CD8-positive, alpha-beta memory T cell (primary cell): ENCODE measurements at places on chromosomes 11 and 22. TPM values are rescaled to one million over a fixed set of nuclear protein-coding genes. Genes with fewer than 3 reads are reported as not detected.

The SIDT2 gene
- total RNA-seq: 14.9 TPM

The THY1 gene
- 0.74 TPM for total RNA-seq

The UBQLN3 gene
- not detected for total RNA-seq

The ACER3 gene
- total RNA-seq: 16.1 TPM

The PDGFB gene
- 2.3 TPM for total RNA-seq

The LRRC74B gene
- total RNA-seq: not detected

The DMC1 gene
- 10.9 TPM for total RNA-seq

The NLRX1 gene
- total RNA-seq: 16.7 TPM

The ABCC8 gene
- total RNA-seq: not detected

The SLC25A1 gene
- 44.7 TPM for total RNA-seq

The DNAJB7 gene
- not detected for total RNA-seq

The CFAP68 gene
- 44.3 TPM for total RNA-seq

The P4HA3 gene
- not detected for total RNA-seq

The THAP12 gene
- 73.4 TPM for total RNA-seq

The APOBEC3H gene
- 11.0 TPM for total RNA-seq

The ANGPTL5 gene
- total RNA-seq: not detected

- no peak for DNase-seq
Measured at GRCh38 chr11:23502826-23503225, 642.6 kb upstream of the CCDC179 start.

DNA sequence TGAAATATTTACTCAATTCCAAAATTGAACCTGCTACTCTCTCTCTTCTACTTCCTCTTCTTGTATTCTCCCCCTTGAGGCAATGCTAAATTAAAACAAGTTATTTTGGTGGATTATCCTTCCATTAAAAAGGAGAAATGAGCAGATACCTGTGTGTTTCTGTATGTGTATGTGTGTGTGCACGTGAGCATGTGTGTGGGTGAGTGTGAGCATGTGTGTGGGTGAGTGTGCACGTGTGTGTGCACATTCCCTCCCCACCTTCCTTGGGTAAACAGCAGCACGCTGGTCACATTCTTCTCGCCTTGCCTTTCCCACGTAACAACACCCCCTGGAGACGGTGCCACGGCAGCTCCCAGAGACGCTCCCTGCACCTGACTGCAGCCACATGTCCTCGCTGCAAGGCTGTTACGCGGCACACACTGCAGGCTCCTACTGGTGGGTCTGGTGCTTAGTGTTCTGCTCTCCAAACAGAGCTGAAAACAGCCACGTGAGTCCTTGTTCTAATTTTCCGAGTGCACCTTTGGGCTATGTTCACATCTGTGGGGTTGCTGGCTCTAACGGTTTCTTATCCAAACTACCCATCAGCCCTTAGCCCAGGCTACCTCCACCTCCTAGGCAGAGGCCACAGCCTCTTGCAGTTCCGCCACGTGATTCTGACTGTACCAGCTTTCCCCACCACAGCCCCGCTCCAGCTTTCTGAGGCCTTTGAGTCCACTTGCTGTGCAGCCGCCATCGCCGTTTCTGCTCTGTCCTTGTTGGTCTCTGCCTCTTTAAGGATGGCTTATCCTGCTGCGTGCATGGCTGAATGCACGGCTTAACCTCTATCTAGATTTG, 123.4 kb downstream of the CTTN start:
- no peak for DNase-seq

DNA sequence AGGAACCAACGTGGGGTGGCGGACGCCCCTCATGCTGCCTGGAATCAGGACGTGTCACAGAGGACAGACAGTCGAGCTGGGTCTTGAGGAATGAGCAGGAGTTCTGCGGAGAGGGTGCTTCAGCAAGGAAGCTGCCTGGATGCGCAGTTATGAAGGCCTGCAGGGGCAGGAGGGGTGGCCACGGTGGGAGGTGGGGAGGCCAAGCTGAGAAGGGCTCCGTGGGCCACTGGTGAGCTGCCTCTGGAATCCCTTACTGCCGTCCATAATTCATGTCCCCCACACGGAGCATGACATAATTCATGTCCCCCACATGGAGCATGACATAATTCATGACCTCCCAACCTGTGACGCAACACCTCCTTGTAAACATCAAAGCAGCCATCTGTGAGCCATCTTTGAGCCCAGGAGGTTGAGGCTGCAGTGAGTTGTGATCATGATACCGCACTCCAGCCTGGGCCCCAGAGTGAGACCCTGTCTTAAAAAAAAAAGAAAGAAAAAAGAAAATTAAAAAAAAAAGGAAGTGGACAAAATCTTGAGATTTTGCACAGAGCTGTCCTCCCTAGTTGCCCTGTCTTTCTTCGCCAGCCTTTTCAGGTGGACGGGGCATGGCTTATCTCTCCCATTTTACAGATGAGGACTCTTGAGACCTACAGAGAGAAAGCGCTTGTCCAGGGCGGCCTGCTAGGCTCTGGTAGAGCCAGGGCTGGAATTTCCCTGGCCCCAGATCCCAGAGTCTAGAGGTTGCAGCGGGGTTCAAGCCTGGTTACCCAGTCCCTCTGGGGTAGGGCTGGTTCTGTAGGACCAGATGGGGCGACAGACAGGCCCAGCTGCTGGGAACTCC, 24.3 kb upstream of the PICK1 start:
- no peak for DNase-seq

GRCh38 chr11:92685049-92685448, 284.4 kb upstream of the MTNR1B start:
- DNase-seq: no peak

- DNase-seq: no peak
Measured at GRCh38 chr11:58928107-58928499, 11.2 kb upstream of the GLYATL1 start.

- DNase-seq: no peak
Measured at GRCh38 chr11:34212566-34212965, 107.1 kb downstream of the NAT10 start.

- DNase-seq: peak; percentile 14
Measured at GRCh38 chr22:31556627-31557203, 60.4 kb downstream of the SFI1 start.

GRCh38 chr22:47659467-47660223, 897.2 kb downstream of the TBC1D22A start:
- no peak for DNase-seq

DNA sequence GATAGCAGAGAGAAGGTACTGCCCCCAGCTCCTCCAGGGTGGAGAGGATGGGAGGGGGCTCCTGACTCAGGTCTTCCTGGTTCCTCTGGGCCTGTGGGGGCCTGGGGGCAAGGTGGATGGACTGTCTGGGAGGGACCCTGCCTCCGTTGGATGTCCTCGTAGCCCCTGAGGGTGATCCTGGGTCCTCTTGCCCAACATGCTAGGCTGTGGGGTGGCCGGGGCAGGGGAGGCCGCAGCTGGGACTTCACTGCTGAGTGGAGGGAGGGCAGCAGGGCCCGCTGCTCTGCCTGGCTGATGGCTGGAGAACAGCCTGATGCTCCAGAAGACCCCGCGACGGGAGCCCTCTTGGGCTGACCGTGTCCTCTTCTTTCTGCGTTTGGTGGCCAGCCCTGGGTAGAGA, 13.4 kb downstream of the FRMD8 start:
- no peak for DNase-seq

- DNase-seq: no peak
Measured at GRCh38 chr11:20050551-20051333, 109.5 kb downstream of the DBX1 start.

DNA sequence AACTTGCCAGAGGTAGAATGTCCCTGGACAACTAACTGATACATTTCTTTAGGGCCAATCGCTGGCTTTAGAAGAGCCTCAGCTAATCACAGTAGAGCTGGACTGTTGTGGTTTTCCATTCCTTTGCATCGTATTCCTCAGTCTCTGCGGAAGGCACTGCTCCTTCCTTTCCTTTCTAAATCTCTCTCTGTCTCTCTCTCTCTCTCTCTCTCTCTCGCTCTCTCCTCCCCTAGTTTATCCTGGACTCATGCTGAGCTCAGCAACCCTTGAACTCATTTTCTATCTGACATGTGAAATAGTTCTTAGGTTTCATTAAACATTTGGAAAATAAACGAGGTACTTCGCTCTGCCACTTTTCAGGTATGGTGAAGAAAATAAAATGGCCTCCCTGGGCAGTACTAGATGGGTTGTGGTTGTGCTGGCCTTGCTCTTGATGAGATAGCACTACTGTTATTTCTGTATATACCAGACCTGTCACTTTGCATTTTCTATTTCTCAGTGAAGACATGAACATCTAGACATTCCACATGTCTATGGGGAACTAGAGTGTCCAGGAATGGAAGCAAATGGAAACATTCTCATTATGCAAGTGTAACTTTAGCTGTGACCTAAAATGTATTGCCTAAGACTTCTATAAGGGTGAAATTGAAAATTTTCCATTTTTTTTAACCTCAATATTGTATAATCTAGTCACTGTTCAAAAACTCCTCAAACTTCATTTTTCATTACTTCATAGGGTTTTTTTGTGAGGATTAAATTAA, 12.0 kb upstream of the SESN3 start:
- no peak for DNase-seq

GRCh38 chr11:59158206-59159068, 13.5 kb upstream of the DTX4 start:
- DNase-seq: peak; percentile 74

- no peak for DNase-seq
Measured at GRCh38 chr22:33920197-33920540, at the start of gene LARGE1. Gene LARGE1 (minus strand): TSS chr22:33920476.

- DNase-seq: no peak
Measured at GRCh38 chr22:21659864-21660525, 5.8 kb upstream of the PPIL2 start.

DNA sequence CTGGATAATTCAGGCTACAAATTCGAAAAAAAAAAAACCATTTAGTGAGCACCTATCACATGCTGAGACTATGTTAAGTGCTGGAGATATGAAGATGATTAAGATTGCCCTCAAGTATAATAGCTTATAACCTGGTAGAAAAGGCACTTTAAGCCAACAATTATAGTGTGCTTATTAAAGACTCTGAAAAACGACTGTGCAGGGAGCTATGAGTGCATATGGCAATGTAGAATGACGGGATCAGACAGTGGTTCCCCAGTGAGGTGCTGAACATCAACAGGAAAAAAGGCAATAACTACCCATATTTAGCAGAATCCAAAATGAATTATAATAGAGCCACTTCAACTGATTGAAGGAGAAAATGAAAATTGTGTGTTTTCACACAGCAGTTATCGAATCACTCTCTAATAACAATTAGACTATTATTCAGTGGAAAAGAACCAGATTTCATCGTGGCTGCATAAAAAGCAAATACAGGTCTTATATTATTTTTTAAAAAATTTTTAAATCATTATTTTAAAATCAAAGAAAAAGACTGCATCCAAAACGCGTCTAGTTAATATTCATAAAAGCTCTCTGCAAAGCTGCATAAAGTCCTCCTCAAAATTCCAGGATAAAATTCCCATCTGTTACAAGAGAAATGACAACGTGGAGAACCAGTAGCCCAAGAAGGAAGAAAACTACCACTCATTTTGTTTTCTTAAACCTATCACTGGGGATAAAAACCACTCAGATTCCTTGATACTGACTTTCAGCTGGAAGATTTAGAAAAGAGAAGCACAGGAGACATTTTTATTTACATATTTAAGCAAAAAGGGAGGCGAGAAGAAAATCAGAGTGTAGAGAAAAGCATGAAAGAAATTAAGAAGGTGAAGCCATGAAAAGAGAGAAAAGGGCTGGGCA, 1.1 kb downstream of the MTMR2 start:
- no peak for DNase-seq

- no peak for DNase-seq
Measured at GRCh38 chr22:48884324-48884723, 943.3 kb downstream of the BRD1 start.

- no peak for DNase-seq
Measured at GRCh38 chr11:119000906-119001305, 3.0 kb downstream of the CENATAC start.

DNA sequence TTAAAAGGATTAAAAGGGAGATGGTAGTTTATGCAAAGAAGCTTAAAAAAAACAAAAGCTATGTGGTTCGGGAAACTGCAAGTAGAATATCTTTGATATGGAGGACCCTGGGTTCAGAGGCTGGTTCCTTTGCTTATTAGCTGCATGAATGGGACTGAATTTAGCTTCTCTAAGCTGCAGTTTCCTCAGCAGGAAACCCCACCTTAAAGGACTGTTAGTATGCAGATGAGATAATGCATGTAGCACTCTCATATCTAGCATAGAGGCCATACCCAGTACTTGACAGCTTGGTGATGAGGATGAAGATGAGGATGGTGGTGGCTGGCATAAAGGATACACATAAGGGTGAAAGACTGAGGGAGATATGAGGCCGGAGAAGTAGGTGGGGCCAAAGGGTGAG, 134.6 kb downstream of the RRAS2 start:
- DNase-seq: no peak

GRCh38 chr22:36470162-36470993, 11.1 kb downstream of the TXN2 start:
- peak; percentile 83 for DNase-seq

DNA sequence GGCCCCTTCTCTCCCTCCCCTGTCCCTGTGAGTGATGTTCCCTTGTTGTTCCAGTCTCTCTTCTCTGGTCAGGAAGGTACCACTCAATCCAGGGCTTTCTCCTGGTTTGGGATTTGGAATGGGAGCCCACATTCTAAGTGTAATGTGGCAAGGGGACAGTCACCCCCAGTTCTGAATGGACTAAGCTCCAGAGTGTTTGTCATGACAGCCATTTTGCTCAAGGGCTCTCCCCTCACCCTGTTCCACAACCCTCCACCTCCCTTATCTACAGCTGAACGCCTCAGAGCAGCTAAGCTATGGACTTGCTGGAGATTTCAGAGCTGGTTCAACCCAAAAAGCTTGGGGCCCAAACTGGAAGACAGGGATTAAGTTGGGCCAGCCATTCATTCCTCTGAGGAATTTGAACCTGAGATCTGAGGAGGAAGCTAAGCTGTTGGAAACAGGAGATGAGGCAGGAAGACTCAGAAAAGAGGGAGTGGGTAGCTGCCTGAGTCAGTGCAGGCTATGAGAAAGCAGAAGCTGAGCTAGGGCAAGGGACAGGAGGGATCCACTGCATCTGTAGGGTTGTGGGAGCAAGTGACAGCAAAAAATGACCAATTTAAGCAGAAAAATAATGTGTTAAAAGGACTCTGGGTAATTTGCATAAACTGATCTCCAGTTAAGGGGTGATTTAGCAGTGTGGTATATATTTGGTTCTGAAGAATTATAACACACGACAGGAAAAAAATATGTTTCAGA, 22.9 kb upstream of the FCHSD2 start:
- DNase-seq: no peak

- no peak for DNase-seq
Measured at GRCh38 chr11:19790831-19791552, 78.4 kb downstream of the NAV2 start.
